Muscle of back (tissue), 13 donors: ENCODE measurements at places on chromosomes 5 and 9. TPM values are rescaled to one million over a fixed set of nuclear protein-coding genes. Genes with fewer than 3 reads are reported as not detected.

The FOXE1 gene
- not detected for polyA plus RNA-seq

The PTPRD gene
- polyA plus RNA-seq = 61.8 TPM

The MAP1B gene
- 46.3 TPM for polyA plus RNA-seq

The ARL14EPL gene
- 0.11 TPM for polyA plus RNA-seq

The PCDHGB6 gene
- polyA plus RNA-seq = 4.6 TPM
